ENCODE measurements at places on chromosomes 16 and 17.

GRCh38 chr17:9284884-9285283 lies 263.6 kb downstream of the NTN1 start:
- no peak for DNase-seq

- DNase-seq, result no peak
Observed at GRCh38 chr16:11316331-11317015, 28.8 kb upstream of the RMI2 start.

GRCh38 chr17:18950346-18950745 lies 1.6 kb upstream of the SLC5A10 start:
- DNase-seq, result no peak

DNA sequence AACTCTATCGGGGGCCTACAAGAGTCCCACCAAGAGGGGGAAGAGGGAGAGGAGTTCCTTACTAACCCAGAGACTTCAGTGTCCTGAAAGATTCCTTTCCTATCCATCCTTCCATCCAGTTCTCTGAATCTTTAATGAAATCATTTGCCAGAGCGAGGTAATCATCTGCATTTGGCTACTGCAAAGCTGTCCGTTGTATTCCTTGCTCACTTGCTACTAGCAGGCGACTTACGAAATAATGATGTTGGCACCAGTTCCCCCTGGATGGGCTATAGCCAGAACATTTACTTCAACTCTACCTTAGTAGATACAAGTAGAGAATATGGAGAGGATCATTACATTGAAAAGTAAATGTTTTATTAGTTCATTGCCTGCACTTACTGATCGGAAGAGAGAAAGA lies 70.0 kb downstream of the CDK12 start:
- DNase-seq, result no peak
